ENCODE measurements at places on chromosomes 13 and 19.
A peak's percentile ranks its signal among the peaks of the same experiment; 100 is the strongest.

DNA sequence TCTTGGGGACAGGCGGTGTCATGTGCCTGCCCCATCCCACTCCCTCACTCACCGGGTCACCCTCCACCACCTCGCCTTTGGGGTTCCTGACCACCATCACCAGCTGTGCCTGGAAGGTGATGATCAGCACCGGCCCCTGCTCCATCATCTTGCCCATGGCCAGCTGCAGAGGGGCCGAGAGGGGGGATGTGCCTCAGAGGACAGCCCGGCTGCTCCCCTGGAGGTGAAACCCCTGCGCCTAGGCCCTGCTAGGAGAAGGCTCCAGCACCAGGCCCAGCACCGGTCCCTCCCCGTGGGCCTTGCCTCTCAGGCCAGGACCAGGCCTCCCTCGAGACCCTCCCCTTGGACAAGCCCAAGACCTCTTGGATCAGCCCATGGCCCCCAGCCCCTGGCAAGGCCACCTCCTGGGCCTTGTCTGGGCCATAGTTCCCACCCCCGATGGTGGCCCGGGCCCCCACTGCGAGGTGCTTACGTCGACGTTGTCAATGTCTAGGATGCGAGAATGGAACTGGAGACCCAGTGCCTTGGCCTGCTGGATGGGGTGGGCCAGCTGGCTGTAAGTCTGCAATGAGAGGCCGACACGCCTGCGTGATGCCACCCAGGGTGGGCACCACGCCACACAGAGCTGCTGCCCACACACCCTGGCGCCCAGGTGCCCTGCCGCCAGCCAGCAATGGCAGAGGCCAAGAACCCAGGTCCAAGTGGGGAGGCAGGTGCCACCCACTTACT is 1.8 kb upstream of the CTXN1 start:
- no peak for DNase-seq

- no peak for DNase-seq
These were observed 28.8 kb upstream of the RCBTB2 start for GRCh38 chr13:48561466-48562235.

DNA sequence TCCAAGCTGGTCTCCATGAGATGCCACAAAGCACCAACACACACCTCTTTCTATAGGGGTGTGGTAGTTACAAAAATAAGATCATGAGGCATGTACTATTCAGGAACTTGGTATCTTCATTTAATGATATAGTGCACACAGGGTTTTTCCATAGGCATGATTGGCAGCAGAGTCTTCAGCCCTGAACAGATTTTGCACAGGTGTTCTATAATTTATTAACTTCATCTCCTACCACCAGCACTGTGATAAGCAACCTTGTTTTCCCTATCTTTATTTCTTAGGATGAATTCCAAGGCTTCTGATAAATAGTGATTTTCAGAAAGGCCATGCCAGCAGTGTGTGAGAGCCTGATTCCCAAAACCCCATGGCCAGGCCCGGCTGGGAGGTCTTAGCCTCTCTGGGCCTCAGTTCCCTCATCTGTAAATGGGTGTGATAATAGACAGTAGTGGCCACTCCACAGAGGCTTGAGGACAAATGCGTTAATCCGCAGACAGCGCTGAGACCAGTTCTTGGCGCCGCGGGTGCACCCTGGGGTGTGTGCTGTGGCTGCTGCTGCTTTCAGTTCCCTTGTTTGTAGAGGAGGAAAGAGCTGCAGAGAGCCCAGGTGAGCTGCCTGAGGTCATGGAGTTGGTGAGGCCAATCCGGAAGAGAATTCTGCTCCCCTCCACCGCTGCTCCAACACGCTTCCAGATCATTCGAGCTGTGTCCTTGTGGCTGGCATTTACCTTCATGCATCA is 33.1 kb downstream of the DHRS12 start:
- DNase-seq = no peak

GRCh38 chr19:50496189-50497021 is 14.6 kb downstream of the JOSD2 start:
- DNase-seq = no peak

DNA sequence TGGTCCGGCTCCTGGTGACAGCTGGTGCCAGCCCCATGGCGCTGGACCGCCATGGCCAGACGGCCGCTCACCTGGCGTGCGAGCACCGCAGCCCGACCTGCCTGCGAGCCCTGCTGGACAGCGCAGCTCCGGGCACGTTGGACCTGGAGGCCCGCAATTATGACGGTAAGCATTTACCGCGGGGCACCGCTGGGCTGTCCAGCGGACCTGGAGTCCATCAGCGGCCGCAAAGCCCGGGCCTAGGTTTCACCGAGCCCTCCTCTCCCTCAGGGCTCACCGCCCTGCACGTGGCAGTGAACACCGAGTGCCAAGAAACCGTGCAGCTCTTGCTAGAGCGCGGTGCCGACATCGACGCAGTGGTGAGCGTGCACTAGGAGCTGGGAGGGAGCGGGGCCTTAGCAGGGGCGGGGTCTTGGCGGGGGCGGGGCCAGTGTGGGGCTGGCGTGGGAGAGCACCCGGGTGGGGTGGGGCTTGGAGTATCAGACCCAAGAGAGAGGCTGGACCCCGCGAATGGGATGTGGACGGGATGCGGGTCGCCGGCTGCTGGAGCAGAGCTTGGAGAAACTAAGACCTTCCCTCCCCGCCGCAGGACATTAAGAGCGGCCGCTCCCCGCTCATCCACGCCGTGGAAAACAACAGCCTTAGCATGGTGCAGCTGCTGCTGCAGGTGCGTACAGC is 8.7 kb downstream of the BCL3 start:
- no peak for DNase-seq

GRCh38 chr19:9806803-9807202 is 12.1 kb downstream of the FBXL12 start:
- no peak for DNase-seq

DNA sequence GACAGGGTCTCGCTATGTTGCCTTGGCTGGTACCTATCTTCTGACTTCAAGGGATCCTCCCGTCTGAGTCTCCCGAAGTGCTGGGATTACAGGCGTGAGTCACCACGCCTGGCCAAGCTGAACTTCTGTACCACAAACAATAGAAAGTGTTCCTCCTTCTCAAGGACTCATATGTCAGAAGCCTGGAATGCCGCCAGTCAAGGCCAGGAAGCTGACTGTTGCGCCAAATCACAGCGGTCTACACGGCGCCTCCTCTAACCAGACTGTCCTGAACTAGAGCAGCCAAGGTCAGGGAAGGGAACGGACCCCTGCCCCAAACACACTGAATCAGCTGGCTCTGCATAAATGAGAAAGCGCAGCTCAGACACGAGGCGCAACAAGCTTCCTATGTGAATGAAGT is 14.6 kb downstream of the RAB20 start:
- DNase-seq = no peak

DNA sequence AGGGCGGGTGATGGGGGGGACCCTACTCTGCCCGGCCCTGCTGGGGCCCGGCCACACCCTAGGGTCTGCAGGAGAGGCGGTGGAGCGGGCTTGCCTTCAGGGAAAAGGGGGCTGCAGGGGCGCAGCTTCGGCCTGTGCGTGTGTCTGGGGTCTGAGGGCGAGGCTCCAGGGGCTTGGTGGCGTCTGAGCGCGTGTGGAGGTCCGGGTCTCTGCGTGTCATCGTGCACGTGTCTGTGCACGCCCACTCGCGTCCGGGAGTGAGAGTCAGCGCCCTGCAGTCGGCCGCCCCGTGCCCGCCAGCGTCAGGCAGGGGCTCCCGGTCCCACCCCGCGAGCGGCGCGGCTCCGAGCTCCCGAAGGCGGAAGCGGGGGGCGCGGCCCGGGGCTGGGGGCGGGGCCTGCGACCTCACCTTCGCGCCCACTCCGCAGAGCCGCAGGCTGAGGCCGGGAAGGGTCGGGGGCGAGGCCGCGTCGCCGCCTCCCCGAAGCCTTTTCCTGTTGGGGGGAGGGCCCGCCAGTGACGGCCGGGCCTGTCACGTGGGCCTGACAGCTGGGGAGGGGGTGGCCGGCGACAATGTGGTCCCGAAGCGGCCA is at the start of gene ARHGAP45:
TSS of gene ARHGAP45 (plus strand) at position 420 of the 593 bp plus-strand sequence. CDS start 239 bp downstream, outside the sequence.
- DNase-seq = peak; percentile 80

DNA sequence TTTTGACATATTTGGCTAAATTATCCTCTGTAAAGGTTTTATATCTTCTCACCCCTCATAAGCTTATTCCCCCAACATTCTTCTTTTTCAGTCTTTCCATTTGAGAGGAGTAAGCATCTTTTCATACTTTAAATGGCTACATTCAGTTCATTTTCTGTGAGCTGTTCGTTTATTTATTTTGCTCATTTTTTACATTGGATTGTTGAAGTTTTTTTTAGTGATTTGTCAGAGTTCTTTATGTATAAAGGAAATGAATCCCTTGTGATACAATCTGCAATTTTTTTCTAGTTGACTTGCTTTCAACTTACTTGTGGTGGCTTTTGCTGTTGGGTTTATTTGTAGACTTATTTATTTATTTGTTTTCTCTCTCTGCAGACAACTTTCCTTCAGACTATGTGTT is 250.3 kb downstream of the DLEU7 start:
- no peak for DNase-seq
